Stimulated activated memory B cell treated with anti-CD40 and anti-IgM and Interleukin-4, amounts not matched to agents 10 μg/mL and 1 μg/mL and 100 μg/mL, for 72 hours (primary cell): ENCODE measurements at places on chromosomes 11 and 22.

- ATAC-seq = no peak
These were observed 123.0 kb downstream of the LDLRAD3 start for GRCh38 chr11:36066891-36067290.

- ATAC-seq = no peak
These were observed 6.3 kb upstream of the PRG2 start for GRCh38 chr11:57396744-57397143.

DNA sequence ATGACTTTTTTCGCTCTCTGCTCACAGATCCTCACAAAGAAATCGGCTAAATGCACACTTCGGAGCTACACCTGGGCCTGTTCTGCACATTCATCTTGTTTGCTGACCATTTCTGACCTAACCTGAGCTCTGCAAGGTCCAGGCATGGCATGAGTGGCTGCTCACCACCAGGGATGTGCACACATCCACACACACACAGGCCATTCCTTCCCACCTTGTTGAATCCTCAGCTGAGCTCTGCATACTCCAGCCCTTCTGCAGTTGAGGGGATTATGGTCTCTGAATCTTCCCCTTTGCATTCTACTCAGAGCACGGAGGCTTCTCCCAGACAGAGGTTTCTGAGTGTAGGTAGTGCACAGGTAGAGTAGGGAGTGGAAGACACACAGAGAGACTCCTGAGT is 411.9 kb upstream of the B3GAT1 start:
- no peak for ATAC-seq

DNA sequence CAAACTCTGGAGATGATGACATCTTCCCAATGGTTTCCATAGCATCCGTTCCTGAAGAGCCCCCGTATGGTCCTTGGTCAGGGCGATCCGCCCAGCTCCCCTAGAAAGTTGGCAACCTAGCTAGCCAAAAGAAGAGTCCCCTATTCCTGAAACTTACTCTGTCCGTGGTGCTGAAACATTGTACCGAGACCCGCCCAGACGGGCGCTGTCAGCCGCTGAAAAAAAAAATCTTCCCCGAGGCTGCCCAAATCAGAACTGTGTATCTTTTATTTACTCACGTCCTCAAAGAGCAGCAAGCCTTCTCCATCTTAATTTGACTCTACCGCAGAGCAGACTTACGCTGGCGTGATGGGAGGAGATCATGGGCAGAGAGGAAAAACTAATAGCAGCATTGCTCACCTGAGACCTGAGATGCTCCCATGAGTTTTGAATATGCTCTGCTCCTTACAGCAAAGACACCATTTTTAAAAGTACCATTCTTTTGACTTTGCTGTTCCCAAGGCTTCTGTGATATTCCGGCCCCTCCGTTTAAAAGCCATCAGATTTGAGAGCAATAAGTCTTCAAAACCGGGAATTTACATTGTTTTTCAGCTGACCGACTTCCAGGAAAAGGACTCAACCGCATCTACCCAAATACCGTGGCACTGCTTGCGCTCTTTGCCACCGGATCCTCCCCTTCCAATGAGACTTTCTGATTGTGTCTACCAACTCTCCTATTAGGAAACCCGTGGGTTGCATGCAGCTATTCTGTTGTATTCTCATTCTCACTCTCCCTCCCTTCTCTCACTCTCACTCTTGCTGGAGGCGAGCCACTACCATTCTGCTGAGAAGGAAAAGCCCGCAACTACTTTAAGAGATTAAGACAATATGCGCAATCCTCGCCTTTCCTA is at the start of gene SLC17A6:
Gene SLC17A6 (plus strand): TSS at position 786 of the 890 bp plus-strand sequence. CDS start 153 bp downstream, outside the sequence.
- no peak for ATAC-seq

DNA sequence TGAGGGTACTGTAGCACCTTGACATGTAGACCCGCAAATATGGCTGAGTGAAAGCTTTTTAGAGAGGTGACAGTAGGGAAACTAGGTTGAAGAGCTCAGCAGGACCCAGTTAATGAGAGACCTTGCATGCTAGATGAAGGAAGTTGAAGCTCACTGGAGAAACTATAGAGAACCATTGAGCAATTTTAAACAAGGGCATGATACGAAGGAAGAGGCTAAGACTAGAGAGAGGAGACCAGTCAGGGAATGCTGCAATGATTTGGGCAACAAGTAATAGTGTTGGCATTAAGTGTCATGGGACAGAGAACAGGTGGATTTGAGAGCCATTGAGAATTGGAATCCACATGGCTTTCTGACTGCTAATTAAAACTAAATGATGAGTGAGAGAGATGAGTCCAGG is 4.1 kb downstream of the OLFML1 start:
- no peak for ATAC-seq

DNA sequence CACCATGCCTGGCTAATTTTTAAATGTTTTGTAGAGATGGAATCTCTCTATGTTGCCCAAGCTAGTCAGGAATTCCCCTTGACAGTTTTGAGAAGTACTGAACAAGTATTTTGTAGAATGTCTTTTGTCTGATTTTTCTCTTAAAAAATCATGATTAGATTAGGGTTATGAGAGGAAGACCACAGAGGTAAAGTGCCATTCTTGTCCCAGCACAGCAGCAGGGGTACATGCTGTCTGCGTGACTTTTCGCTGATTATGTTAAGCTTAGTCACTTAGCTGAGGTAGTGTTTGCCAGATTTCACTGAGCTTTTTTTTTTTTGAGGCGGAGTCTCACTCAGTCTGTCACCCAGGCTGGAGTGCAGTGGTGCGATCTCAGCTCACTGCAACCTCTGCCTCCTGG is 13.6 kb upstream of the NUP160 start:
- peak; percentile 63 for ATAC-seq

GRCh38 chr22:46290843-46291785 is 5.6 kb upstream of the GTSE1 start:
- ATAC-seq = no peak

DNA sequence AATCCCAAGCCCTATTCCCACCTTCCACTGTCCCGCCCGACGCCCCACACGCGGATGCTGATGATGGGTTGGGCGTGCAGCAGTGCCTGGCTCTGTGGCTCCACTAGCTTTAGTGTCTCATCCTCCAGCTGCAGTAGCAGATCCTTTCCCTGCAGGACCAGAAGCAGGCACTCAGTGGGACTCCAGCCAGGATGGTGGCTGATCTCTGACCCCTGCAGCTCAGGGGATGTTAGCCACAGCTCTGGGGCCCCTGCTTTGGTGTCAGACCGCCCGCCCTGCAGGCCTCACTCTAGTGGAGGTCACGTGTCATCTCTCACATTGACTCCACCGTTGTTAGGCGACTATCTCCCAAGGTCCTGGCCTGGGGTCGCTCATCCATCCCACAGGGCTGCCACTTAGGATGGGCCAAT is 11.8 kb downstream of the SMPD1 start:
- ATAC-seq = peak; percentile 48

DNA sequence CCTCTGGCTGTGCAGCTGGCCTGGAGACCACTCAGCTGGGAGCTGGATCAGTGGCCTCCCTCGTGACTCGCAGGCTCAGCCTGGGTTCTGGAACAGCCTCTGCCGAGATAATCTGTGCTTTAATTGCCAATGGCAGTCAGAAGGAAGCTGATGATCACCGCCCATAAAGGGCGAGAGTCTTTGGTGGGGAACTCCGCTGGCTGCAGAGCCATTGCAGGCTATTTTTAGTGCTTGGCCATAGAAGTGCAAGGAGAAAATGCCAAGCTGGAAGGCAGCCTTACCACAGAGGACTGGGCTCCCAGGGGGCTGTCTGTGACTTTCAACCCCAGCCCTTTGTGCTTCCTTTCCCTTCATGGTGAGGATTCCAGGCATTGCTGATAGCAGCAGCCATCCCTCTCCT is 62.2 kb upstream of the TENM4 start:
- no peak for ATAC-seq

- no peak for ATAC-seq
These were observed 500.4 kb downstream of the MIAT start for GRCh38 chr22:27157666-27158370.

GRCh38 chr11:87306262-87306851 is 268.6 kb downstream of the TMEM135 start:
- peak; percentile 16 for ATAC-seq

- ATAC-seq = no peak
These were observed 26.4 kb downstream of the MYEOV start for GRCh38 chr11:69320326-69320725.

GRCh38 chr22:20247010-20247505 is 21.1 kb downstream of the RTN4R start:
- ATAC-seq = peak; percentile 58

- no peak for ATAC-seq
These were observed 120.4 kb upstream of the TTC12 start for GRCh38 chr11:113193946-113194345.

- ATAC-seq = no peak
These were observed 8.4 kb upstream of the MN1 start for GRCh38 chr22:27809700-27810608.

GRCh38 chr22:49431551-49431950 is 396.1 kb downstream of the BRD1 start:
- no peak for ATAC-seq

GRCh38 chr11:35160246-35160824 is 21.4 kb downstream of the CD44 start:
- no peak for ATAC-seq

- peak; percentile 54 for ATAC-seq
These were observed 8.3 kb downstream of the SMTN start for GRCh38 chr22:31089160-31090100.

GRCh38 chr11:123174196-123175183 is 20.6 kb downstream of the CLMP start:
- ATAC-seq = no peak

GRCh38 chr11:86678823-86679222 is 6.4 kb upstream of the ME3 start:
- ATAC-seq = no peak

GRCh38 chr11:14357881-14358728 is 878 bp downstream of the RRAS2 start:
- peak; percentile 80 for ATAC-seq

GRCh38 chr11:75632450-75632849 is 36.4 kb downstream of the MAP6 start:
- ATAC-seq = no peak

DNA sequence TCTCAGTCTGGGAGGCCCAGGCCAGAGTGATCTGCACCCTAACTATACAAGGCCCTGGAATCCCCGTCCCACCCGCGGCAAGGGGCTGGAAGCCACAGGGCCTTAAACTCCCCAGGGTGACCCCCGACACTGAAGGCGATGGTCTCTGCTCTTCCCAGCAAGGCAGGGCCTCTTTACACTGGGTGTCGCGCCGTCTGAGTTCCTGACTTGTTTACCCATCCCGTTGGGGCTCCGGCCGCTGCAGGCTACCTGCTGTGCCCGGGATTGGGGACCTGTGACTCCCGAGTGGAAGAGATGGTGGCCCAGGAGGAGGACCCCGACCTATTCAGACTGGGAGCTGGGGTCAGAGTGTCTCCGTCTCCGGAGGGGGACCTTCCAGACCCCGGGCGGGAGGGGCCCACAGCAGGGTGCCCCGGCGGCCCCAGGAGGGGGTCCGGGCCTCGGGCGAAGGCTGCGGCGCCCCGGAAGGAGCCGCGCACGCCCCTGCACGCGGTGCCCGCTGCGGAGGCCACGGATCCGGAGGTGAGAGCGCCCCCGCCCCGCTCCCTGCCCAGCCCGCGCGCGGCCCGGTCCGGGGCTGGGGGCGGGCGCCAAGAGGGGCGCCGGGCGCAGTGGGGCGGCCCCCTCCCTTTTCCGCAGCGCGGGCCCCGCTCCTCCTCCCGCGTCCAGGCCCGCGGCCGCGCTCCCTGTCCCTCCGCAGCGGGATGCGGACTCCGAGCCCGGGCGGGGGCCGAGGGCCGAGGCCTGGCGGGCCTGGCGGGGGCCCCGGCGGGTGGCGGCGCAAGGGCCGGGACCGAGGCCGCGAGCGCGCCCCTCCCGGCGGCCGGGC is 560 bp upstream of the MPPED1 start:
- ATAC-seq = no peak

DNA sequence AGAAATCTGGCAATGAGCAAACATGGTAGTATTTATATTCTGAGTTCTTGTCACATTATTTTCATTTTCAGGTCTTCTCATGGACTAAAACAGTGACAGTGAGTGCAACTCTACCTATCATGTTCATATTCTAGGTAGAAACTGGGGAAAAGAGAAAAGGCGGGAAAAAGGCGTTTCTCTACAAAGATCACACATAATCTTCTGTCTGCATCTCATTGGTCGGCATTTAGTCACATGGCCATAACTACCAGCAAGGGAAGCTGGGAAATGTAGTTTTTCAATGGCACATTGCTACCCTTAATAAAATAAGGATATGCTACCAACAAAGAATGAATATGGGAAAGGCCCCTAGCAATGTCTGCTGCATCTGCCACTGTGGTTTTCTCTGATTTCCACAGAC is 57.6 kb upstream of the B3GAT1 start:
- no peak for ATAC-seq

DNA sequence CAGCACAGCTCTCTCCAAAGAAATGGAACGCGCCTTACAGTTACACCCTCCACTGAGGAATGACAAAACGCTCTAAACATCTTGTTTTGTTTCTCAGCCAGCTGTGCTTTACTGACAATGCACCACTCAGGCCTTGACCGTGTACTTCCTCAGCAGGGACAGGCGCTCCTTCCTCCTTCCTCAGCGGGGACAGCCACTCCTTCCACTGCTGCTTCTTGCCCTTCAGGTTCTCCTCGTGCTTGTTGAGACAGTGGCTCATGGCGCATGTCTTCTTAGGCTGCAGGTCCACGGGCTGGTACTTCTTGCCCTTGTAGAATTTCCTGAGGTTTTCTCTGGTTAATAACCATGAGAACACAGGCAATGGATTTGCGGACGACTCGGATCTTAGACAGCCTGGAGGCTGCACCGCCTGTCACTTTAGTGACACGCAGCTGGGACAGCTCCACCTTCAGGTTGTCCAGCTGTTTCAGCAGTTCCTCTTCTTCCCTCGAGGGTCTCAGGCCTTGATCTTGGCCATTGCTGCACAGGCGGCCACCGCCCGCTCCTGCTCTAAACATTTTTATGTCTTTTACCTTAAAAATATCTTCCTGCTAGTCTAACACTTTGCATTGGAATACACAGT is 613.8 kb downstream of the BRD1 start:
- ATAC-seq = no peak

- no peak for ATAC-seq
These were observed 25.1 kb upstream of the USP47 start for GRCh38 chr11:11816511-11817314.

GRCh38 chr11:121112498-121113455 is 11.7 kb downstream of the TECTA start:
- ATAC-seq = peak; percentile 61

- ATAC-seq = no peak
These were observed 191.4 kb downstream of the ARHGAP42 start for GRCh38 chr11:100878474-100878873.
